ENCODE measurements at places on chromosomes 6 and 20. TPM values are rescaled to one million over a fixed set of nuclear protein-coding genes. Genes with fewer than 3 reads are reported as not detected.

GRCh38 chr20:35277531-35278395 lies at the start of gene MMP24OS:
TSS of gene MMP24OS (minus strand) at chr20:35278122. CDS start at chr20:35277929, 193 bp downstream.
- peak; percentile 88 for DNase-seq
- peak within 1 kb of the TSS; percentile 76 for H3K4me3 ChIP-seq
- no peaks in the 10 kb centered on the region for H3K27me3 ChIP-seq
- H3K4me1 ChIP-seq = peaks cover 4% of the 10 kb centered on the region

DNA sequence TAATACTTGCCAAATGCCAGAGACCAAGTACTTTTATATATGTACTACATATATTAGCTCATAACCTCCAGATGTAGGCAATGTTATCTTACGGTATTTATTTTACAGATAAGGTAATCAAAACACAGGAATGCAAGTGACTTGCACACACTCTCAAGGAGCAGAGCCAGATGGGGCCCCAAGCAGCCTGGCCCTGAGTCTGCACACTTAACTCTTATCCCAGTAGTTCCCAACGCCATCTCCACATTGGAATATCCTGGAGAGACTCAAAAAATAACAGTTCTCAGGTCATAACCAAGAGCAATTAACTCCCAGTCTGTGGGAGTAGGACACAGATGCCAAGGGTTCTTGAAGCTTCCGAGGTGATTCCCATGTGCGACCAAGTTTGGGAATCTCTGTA lies 398.7 kb downstream of the PHF3 start:
- H3K4me1 ChIP-seq = peaks cover 2% of the 10 kb centered on the region
- no peak for DNase-seq
- H3K27ac ChIP-seq = no peak overlapping the region
- no peak overlapping the region for H3K4me3 ChIP-seq

Gene WFDC5
- not detected for total RNA-seq

- H3K36me3 ChIP-seq = no peaks in the 10 kb centered on the region
- DNase-seq = no peak
- no peaks in the 10 kb centered on the region for H3K27me3 ChIP-seq
- H3K4me1 ChIP-seq = no peaks in the 10 kb centered on the region
Observed at GRCh38 chr6:107538856-107539387, 49.0 kb downstream of the SOBP start.

- H3K36me3 ChIP-seq = no peaks in the 10 kb centered on the region
- no peak overlapping the region for H3K27ac ChIP-seq
- H3K27me3 ChIP-seq = peaks cover 4% of the 10 kb centered on the region
- no peak overlapping the region for H3K4me3 ChIP-seq
- H3K4me1 ChIP-seq = no peaks in the 10 kb centered on the region
Observed at GRCh38 chr6:2467929-2468600, 222.7 kb upstream of the GMDS start.

Gene HTR1B
- total RNA-seq = not detected

Gene SEMG1
- not detected for total RNA-seq

GRCh38 chr20:5753814-5754213 lies 3.6 kb downstream of the SHLD1 start:
- no peak overlapping the region for H3K27ac ChIP-seq
- no peaks in the 10 kb centered on the region for H3K27me3 ChIP-seq
- H3K4me3 ChIP-seq = no peak overlapping the region
- no peaks in the 10 kb centered on the region for H3K36me3 ChIP-seq
- H3K4me1 ChIP-seq = no peaks in the 10 kb centered on the region
- no peak for DNase-seq

- H3K4me3 ChIP-seq = no peak overlapping the region
- H3K27me3 ChIP-seq = no peaks in the 10 kb centered on the region
- no peaks in the 10 kb centered on the region for H3K36me3 ChIP-seq
- H3K27ac ChIP-seq = no peak overlapping the region
- peak; percentile 65 for DNase-seq
- H3K4me1 ChIP-seq = peaks cover 9% of the 10 kb centered on the region
Observed at GRCh38 chr20:5741089-5741488, 9.1 kb upstream of the SHLD1 start.

- peak; percentile 85 for DNase-seq
- no peak overlapping the region for H3K4me3 ChIP-seq
- no peaks in the 10 kb centered on the region for H3K27me3 ChIP-seq
- peaks cover 2% of the 10 kb centered on the region for H3K36me3 ChIP-seq
Observed at GRCh38 chr6:154403788-154404187, 47.2 kb upstream of the IPCEF1 start.

Gene GLP1R
- total RNA-seq = not detected

Gene PREX1
- 3.1 TPM for total RNA-seq

Gene SLC17A1
- not detected for total RNA-seq

- no peaks in the 10 kb centered on the region for H3K36me3 ChIP-seq
- H3K27me3 ChIP-seq = peaks cover 8% of the 10 kb centered on the region
- H3K27ac ChIP-seq = no peak overlapping the region
- DNase-seq = peak; percentile 54
Observed at GRCh38 chr20:18276821-18277220, 11.5 kb upstream of the ZNF133 start.

DNA sequence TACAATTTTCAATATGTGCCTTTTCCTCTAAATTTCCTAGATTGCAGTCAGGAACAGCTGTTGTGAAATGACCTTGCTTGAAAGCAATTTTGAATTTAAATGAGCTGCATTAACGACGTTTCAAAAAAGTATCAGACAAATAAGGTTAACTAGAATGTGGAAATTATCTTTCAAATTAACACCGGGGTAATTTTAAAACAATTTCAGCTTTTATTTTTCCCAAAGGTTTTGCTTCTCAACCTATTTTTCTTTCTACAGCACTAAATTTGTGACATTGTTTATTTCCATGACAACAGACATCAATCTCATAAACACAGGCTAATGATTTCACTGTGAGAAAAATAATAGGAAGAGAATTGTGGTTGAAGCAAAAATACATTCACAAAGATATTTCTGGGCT lies 38.5 kb downstream of the COL12A1 start:
- no peak for DNase-seq
- peaks cover 3% of the 10 kb centered on the region for H3K4me1 ChIP-seq
- H3K4me3 ChIP-seq = no peak overlapping the region
- H3K27me3 ChIP-seq = no peaks in the 10 kb centered on the region

- no peak overlapping the region for H3K4me3 ChIP-seq
- H3K27ac ChIP-seq = no peak overlapping the region
- peaks cover 9% of the 10 kb centered on the region for H3K4me1 ChIP-seq
- peak; percentile 78 for DNase-seq
Observed at GRCh38 chr6:18047406-18047805, 60.0 kb upstream of the KIF13A start.

- no peak overlapping the region for H3K4me3 ChIP-seq
- DNase-seq = no peak
- no peaks in the 10 kb centered on the region for H3K4me1 ChIP-seq
- no peaks in the 10 kb centered on the region for H3K27me3 ChIP-seq
- no peak overlapping the region for H3K27ac ChIP-seq
Observed at GRCh38 chr20:16175322-16175961, 397.8 kb downstream of the KIF16B start.

DNA sequence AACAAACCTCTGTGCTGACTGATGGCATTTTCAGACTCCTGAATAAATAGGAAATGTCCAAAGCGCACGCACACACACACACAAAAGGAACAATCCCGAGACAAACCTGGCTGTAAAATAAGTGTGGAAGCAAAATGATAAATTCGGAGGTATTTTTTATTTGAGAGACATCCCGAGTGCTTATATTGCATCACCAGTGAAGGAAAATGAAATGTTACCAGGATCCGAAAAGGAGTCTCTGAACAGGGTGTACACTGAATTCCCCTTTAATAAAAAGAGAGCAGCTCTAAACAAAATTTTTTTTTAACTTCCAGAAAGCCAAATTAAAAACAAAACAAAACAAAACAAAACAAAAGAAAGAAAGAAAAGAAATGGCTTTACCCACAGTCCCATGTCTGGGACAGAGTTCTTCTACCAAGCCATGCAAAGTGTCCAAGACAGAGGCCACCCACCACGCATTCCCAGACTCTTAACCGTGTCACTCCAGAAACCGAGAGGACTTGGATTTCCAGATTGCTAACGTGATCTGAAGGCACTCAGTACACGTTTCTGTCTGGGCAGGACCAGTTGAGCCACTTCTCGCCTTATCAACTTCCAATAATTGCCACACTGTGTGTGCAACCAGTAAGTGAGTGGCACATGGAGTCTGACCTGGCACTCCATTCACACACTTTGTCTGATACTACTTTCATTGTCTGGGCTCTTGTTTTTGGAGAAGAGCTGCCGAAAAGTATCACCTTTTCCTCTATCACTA lies 817 bp downstream of the ME1 start:
- H3K27me3 ChIP-seq = no peaks in the 10 kb centered on the region
- peaks cover 2% of the 10 kb centered on the region for H3K4me1 ChIP-seq
- peak; percentile 57 for DNase-seq
- H3K27ac ChIP-seq = peak overlapping the region; percentile 84
- H3K4me3 ChIP-seq = peak overlapping the region; percentile 90

- H3K36me3 ChIP-seq = no peaks in the 10 kb centered on the region
- no peaks in the 10 kb centered on the region for H3K4me1 ChIP-seq
- peak; percentile 25 for DNase-seq
- no peaks in the 10 kb centered on the region for H3K27me3 ChIP-seq
- H3K27ac ChIP-seq = no peak overlapping the region
Observed at GRCh38 chr6:20770773-20771172, 236.5 kb downstream of the CDKAL1 start.

Gene PSMF1
- 26.4 TPM for total RNA-seq

DNA sequence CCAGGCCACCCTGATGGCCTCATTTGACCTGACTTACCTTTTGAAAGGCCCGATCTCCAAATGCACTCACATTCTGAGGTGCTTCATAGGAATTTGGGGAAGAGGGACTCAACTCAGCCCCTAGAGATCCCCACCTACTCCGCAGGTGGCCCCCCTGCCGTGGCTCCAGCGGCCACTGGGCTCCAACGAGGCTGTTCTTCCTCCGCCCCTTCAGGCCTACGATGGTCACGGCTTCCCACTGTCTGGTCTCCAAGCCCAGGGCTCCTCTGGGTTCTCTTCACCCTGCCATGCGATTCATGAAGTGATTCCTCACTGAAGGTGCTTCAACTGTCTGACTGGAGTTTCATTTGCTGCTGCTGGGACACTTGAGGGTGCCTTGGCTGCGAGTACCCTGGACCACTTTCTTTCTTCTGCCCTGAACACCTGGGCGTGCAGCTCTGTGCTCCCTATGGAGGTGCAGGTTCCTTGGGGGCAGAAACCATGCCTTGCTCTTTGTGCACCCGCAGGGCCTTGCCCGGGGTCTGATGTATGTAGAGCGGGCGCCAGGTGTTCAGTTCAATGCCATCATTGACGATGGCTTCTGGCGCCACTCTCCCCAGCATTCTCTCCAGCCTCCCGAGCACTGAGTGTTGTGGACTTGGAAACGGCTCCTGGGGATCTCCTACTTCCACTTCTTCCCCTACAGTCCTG lies 10.0 kb upstream of the DUSP22 start:
- H3K27ac ChIP-seq = no peak overlapping the region
- no peak overlapping the region for H3K4me3 ChIP-seq
- H3K36me3 ChIP-seq = no peaks in the 10 kb centered on the region
- H3K4me1 ChIP-seq = no peaks in the 10 kb centered on the region

GRCh38 chr20:42067596-42067995 lies 449.4 kb upstream of the CHD6 start:
- no peaks in the 10 kb centered on the region for H3K36me3 ChIP-seq
- H3K27me3 ChIP-seq = no peaks in the 10 kb centered on the region
- H3K4me1 ChIP-seq = no peaks in the 10 kb centered on the region
- no peak overlapping the region for H3K27ac ChIP-seq
- DNase-seq = no peak

- no peak overlapping the region for H3K27ac ChIP-seq
- H3K4me3 ChIP-seq = no peak overlapping the region
Observed at GRCh38 chr6:4253604-4254231, 118.3 kb upstream of the ECI2 start.

Gene CDH4
- total RNA-seq = 4.8 TPM

Gene LRRC73
- total RNA-seq = 0.33 TPM
